Activated T-cell treated with anti-CD3 and anti-CD28 coated beads, Interleukin-2, amount 50 U/mL, for 24 hours (primary cell): ENCODE measurements at places on chromosomes 4 and X.

DNA sequence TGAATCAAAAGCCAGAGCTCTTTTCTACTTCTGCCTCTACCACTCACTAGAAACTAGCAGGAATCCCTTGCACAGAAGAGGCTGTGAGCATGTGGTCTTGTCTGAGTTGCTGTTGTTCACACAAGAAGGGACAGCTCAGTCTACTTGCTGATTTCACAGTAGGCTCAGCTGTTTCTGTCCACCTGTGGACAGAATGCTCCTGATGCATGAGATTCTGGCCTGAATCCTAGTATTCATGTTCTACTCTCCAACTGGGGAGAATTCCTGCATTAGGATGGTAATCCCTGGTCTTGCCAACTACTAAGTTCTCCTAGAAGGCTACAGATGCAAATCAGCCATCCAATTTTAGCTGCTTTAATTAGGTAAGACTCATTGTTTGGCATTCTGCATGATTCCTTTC is 112.8 kb downstream of the PPA2 start:
- no peak for DNase-seq

DNA sequence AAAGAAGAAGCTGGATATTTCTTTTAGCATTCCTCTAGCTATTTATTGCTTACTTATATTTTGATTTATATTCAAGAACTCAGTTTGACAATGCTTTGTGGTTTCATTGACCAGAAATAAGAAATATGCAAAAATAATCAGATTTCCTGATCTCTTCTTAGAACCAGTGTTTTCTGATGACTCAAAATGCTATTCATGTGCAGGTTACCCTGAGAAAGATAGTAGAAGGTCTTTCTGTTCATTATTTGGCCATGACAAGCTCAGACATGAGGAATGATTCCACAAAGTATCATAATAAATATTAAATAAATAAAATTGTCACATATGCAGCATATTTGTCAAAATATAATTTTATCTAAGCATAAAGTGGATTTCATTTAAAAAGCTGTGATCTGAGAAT is 24.1 kb downstream of the ADH7 start:
- DNase-seq, result no peak

DNA sequence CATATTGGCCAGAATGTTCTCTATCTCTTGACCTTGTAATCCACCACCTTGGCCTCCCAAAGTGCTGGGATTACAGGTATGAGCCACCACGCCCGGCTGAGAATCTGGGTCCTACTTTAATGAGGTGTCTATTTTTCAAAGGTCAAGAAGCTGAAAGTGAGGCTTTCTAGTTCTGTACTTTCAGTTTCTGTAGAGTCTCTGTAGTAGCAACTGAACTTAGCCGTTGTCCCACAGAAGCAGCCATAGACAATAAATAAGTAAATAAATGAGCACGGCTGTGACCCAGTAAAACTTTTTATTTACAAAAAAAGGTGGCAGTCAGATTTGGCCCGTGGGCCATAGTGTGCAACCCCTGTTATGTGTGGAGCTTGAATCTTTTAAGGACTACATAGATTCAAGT is 92.0 kb downstream of the FNIP2 start:
- DNase-seq, result no peak

DNA sequence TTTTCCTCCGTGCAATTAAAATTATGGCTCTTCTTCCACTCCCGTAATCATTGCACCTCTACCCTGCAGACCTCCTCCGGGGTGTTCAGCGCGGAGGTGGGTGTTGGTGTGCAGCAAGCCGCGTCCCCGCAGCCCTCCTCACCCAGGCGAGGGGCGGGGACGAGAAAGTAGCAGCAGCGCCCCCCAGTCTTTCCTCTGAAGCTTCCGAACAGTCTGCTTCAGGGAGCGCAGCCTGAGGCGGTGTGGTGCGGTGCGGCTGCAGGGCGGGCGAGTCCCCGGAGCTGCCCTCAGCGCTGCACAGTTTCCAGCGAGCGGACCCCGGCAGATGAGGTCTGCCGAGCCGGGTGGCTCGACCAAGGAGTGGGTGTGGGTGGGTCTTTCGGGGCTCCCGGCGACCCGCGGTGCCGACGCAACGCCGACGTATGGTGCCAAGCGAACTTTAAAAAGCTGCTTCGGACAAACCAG is at the start of gene FRAS1:
FRAS1 (plus strand) TSS at position 189 of the 465 bp plus-strand sequence. CDS start 687 bp downstream, outside the sequence.
- DNase-seq, result peak; percentile 38

DNA sequence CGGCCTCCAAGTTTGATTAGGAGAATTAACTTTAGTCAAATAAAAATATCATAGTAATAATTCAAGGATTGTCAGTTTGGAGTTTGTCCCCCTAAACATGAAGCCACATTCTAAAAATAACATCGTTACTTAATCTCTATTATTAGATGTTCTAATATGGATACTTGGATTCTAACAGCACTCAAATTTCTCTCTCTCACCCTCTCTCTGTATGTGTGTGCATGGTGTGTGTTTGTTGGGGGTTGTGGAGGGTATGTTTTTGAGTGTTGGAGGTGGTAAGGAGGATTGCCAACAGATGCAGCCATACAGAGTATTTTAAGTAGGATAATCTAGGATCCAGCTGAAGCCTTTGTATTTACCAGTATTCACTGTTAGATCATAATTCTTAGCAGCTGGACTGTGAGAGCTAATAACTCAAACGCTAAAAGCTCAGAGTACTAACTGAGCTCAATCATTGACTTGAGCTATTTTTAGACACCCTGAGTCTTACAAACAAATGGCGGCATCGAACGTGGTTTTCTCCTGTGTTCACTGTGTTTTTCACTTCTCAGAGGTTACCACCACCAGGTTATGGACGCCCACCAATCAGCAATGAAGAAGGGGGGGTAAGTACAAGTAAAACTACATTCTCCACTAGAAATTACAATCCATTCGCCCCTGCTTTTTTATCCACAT is 8.8 kb downstream of the ENAM start:
- DNase-seq, result no peak
